ENCODE measurements at places on chromosomes 1 and 21.

GRCh38 chr1:231931146-231931545 is 304.6 kb downstream of the DISC1 start:
- no peak for DNase-seq

DNA sequence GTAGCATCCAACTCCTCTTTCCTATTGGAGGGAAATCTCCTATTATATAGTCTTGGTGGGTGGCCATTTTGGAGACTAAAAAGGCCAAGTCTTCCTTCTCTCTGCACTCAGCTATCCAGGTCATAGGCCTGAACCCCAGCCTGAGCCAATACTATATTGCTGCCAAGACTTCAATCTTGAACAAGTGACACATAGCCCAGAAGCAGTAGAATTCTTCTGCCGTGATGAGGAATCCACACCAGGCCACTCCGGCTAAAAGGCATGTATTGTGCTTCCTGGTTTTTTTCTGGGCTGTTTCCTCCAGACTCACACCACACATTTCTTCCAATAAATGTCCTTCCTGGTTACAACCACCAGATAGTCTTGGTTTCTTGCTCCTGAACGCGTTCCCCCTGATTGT is 43.0 kb downstream of the ATF3 start:
- no peak for DNase-seq

- DNase-seq: no peak
Measured at GRCh38 chr21:42578761-42579415, 65.2 kb downstream of the SLC37A1 start.

DNA sequence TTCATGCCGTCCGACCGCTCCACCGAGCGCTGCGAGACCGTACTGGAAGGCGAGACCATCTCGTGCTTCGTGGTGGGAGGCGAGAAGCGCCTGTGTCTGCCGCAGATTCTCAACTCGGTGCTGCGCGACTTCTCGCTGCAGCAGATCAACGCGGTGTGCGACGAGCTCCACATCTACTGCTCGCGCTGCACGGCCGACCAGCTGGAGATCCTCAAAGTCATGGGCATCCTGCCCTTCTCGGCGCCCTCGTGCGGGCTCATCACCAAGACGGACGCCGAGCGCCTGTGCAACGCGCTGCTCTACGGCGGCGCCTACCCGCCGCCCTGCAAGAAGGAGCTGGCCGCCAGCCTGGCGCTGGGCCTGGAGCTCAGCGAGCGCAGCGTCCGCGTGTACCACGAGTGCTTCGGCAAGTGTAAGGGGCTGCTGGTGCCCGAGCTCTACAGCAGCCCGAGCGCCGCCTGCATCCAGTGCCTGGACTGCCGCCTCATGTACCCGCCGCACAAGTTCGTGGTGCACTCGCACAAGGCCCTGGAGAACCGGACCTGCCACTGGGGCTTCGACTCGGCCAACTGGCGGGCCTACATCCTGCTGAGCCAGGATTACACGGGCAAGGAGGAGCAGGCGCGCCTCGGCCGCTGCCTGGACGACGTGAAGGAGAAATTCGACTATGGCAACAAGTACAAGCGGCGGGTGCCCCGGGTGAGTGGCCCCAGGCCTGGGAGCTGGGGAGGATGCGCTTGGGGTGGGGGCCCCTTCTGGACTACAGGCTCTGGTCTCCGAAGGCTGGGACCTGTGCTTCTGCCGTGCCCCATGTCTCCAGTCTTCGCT is 1.1 kb downstream of the SKI start:
- no peak for DNase-seq

GRCh38 chr21:20639026-20639425 is 359.2 kb upstream of the NCAM2 start:
- DNase-seq: no peak

DNA sequence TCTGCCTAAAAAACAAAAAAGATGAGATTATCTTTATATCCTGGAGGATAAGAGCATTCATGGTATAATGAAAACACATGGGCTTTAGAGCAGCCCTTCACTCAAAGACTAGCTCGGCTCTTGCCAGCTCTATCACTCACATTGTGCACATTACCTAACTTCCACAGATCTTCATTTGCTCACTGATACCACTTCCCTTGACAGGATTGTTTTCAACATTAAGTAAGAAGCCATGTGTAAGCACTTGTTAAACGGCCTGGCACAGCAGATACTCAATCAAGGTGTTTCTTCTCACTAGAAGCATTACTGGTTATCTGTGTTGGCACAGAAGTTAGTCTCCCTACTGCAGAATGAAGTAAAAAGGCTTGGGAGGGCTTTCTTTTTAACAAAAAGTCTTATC is 18.7 kb downstream of the LPGAT1 start:
- no peak for DNase-seq

GRCh38 chr1:4586611-4587160 is 67.7 kb upstream of the AJAP1 start:
- no peak for DNase-seq

DNA sequence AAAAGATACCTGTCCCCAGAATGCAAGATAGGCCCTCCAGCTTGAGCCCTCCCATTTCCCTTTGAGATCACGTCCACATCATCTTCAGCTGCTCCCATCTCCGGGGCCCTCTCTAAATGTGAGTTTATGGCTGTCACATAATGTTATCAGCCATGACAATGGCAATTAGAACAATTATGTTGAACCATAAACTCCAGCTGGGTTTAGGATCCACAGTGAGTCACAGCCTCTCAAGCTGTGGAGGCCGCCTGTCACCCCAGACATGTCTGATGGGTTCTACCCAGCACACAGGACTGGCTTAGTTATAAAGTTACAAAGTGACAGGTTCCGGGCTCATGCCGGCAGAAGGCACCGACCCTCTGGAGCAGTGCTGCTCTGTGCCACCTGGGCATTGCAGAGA is 597.3 kb downstream of the PTPRU start:
- DNase-seq: no peak

DNA sequence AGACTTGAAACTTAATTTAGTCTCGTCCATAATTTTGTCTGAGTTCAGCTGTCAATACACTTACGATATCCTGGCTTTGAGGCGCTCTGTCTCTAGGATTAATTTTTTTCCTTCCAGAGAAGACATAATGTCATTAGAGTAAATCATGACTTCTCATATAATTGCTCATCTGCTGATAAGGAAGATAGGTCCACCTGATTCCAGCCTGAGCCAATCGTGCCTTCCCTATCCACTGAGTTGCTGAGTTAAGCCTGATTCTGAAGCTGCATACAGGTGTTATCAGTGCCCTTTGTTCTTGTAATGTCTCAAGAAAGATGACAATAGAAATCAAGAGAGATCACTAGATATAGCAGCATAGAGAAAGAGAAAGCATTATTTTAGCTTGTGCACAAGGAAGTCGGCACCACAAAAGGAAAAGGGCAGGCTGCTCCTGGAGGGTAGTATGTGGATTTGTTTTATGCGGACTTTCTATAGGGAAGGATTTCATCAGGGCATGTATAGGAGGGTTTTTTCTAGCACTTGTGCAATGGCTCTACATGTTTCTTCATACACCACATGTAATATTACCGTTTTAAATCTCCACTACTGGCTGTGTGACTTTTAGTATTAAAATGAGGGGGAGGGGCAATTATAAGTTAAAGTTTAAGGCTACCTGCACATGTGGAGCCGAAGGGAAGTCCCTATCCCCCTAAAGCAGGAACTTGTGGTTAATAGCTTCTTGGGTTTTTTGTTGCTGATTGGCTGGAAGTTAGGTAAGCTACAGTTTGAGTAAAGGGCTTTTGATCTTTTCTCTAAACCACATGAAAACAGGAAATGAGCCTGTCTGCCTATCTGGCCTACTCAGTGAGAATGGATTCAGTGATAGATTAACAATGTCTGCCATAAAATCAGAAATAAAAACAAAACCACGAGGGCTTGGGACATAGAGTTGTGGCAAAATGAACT is 133.4 kb downstream of the PLPPR5 start:
- DNase-seq: no peak

DNA sequence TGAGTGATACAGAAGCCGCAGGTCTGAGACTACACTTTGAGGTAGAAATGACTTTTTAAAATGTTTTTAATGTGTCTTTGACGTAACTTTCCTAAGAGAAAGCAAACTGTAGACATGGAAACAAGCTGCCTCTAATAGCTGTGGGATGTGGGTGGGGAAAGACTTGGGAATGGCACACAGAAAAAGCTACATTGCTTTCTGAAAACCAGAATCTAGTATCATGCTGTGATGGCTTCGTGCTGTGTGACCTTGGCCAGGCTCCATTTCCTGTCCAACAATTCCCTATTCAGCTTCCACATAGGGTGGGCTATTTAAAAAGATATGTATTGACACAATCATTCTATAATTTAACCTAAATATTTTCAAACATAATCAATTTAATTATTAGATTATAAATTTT is 909.1 kb downstream of the NCAM2 start:
- no peak for DNase-seq

DNA sequence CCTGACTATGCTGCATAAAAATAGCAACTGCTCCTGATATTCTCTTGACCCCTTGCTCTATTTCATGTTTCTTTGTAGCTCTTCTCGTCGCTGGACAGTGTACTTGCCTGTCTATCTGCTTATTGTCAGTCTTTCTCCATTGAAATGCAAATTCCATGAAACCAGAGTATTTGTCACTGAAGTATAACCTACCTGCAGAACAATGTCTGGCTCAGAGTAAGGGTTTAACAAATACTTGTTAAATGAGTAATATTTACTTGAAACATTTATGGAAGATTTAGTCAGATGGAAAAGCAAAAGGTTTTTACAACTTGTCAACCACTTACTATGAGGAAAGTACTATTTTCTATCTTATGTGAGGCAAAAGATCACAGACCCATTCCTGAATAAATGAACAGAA is 19.9 kb upstream of the ERICH3 start:
- no peak for DNase-seq

- no peak for DNase-seq
Measured at GRCh38 chr1:30704765-30705509, 18.4 kb downstream of the MATN1 start.

DNA sequence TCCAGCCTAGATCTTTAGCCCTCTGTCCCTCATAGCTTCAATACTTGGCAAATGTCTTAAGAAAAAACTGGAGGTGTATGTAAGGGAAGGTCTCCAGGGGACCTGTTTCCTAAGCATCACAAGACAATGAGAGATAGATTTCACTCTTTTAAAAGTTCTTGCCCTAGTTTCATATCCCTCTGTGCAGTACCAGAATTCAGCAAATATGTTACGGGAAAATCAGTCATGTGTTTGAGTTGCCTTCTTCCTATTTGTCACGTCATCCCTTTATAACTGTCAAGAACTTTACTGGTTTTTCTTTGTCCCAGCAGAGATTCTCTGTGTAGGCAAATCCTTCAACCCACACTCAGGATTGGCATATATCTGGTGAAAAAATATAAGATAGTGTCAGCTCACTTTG is 32.3 kb downstream of the DNASE2B start:
- no peak for DNase-seq

- no peak for DNase-seq
Measured at GRCh38 chr1:85581802-85582686, 1.5 kb downstream of the CCN1 start.

DNA sequence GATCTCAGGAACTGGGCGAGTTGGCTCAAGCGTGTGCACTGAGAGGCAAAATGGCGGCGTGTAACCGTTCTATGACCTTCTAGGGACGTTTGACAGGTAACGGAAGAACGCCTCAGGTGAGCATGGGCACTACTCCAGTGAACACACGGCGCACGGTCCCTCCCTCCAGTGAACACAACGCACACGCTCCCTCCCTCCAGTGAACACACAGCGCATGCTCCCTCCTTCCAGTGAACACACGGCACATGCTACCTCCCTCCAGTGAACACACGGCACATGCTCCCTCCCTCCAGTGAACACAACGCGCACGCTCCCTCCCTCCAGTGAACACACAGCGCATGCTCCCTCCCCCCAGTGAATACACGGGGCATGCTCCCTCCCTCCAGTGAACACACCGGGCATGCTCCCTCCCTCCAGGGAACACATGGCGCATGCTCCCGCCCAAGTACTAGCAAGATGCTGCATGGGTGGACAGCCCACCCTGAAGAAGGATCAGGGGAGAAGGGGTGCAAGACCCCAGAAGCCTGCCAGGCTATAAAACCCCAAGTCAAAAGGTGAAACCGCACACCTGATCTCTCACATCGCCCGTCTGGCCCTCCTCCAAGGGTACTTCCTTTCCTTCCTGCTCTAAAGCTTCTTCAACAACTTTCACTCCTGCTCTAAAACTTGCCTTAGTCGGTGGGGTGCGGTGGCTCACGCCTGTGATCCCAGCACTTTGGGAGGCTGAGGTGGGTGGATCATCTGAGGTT is 3.5 kb downstream of the C1orf159 start:
- no peak for DNase-seq

DNA sequence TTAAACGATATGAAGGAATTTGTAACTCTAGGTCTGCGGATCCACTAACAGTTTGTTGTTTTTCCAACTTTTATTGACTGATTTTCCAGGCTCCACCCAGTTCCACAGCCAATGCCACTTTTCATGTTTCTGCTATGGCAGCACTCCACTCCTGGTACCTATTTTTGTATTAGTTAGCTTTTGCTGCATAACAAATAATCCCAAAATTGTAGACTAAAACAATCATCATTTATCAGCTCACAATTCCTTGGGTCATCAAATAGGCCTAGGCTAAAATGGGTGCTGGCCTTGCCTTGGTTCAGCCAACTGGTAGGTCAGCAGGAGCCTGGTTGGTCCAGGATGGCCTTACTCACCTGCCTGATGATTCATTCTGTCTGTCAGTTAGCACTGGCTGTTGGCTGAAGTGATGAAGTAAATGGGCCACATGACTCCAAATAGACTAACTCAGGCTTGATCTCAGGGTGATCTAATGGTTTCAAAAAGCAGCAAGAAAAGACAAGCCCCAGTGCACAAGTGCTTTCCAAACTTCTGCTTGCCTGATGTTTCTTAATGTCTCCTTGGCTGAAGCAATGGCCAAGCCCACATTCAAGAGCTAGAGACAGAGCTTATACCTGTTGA is 3.2 kb upstream of the C8B start:
- no peak for DNase-seq

- no peak for DNase-seq
Measured at GRCh38 chr1:154348429-154349076, 23.2 kb downstream of the ATP8B2 start.

DNA sequence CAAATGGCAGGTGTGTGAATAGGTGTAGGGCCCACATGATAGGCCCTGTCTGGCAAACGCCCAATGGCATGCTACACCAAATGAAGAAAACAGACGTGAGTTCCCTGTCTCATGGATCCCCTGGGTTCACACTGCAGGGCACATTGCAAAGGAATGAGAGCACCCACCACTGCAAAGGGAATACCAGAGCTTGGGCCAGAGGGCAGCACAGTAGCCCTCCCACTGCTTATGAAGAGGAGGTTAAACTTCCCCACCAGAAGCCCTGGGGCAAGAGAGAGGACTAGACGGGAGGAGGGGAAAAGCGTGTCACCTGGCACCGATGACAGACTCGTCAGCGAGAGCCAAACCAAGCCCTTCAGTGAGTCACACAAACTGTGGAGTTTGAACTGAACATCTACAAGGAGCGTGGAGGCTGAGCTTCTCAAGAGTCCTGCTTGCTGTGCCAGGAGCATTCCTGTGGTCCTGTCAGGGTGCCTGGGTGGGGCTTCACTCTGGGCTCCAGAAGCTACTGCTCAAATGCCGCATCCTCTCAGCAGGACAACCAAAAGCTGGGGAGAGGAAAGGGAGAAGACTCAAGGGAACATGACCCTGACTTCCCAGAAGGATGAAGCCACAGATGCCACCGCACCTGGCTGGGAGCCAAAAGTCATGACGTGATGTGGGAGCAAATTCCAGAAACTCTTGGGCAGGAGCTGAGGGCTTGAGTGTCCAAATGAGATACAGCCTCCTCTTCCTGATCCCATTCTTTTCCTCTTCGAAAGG is 61.1 kb downstream of the TOMM20 start:
- DNase-seq: peak; percentile 19

Data from esophagus squamous epithelium (tissue), 5 donors.